ENCODE measurements at places on chromosomes 12 and 14.

GRCh38 chr14:73722581-73722980, 8.4 kb upstream of the PNMA1 start:
- DNase-seq: no peak

GRCh38 chr12:47744005-47744651, 14.6 kb downstream of the RAPGEF3 start:
- DNase-seq: no peak

GRCh38 chr12:8014836-8015235, 17.7 kb upstream of the FOXJ2 start:
- no peak for DNase-seq

DNA sequence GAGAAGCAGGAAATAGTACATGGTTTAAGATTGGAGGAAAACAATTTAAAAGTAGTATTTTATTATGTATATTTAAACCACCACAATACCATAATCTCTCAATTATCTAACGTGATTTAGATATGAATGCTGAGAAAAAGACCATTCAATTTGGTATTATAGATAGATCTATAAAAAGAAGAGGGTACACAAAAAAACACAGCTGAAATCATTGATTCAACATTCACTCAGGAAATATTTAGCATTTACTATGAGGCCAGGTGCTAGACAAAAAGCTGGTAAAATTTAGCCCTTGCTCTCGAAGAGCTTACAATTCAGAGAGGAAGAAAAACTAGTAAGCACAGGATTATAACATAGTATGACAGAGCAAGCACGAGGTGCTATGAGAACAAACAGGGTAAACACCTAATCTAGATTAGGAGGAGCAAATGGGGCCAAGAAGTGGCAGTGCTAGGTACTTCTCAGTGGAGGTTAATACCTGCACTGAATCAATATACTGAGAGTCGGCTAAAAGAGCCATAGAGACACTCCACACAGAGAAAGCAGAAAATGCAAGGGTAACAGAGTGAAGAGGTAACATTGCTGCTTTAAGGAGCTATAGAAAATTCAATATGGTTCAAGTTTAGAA, 27.6 kb downstream of the TRIP11 start:
- DNase-seq: no peak

GRCh38 chr14:88765130-88765529, 27.6 kb downstream of the EML5 start:
- no peak for DNase-seq

DNA sequence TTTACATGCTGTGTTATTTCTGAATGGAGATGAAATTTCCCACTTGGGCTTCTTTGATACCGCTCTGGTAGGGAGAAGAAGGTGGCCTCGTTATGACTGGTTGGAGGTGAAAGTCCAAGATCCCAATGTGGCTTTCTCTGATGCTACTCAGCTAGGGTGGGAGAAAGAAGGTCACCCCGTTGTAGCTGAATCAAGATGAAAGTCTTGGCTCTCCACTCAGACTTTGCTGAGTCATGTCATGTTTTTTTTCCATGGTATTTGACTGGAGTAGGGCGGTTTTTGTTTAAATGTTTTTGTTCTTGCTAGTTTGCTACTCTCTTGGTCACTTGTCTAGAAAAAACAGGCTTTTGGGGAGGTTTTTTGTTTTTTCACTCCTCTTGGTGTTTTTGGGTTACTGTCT, 2.4 kb upstream of the PDE6H start:
- DNase-seq: no peak

DNA sequence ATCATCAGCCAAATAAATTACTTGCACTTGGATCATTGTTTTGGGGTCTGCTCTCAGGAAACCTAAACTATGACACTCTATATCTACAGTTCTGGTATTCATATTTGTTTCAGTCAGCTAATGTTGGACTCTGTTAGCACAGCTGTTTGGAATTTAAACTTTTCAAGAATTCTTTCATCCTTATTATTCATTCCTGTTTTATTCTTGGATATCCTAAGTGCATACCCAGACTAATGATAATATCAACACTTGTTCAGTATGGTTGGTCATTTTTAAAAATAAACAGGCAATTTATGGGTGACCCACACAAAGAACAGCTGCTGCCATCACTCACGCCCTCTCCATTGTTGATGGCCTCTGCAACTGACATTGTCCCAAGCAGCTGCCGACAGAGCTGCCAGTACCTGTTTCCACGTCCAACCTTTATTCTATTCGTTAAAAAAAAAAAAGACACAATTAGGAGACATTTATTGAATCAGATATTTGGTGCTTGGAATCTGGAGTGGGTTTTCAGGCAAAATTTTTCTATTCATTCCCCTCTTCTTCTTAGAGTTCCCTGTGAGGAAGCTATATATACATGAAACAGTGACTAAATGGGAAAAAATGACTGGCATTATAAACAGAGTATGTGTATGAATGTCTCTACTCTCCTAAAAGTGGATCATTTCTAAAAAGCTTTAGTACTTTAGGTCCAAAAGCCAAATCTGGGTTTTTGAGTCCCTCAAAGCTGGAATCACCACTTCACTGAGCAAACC, 252.1 kb upstream of the NAV3 start:
- DNase-seq: no peak

DNA sequence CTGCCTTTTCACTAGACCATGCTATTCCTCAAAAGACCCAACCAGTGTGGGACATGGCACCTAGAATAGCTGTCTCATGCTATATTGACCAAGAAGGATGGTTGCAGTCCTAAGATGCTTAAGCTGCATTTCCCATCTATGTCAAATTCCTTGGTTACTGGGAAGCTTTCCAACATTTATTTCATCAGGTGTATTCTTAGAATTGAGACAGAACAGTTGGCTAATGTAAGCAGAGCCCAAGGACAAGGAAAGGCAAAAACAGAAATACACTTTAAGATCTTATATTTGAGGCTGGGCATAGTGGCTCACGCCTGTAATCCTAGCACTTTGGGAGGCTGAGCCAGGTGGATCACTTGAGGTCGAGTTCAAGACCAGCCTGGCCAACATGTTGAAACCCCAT, 24.7 kb downstream of the ARG2 start:
- no peak for DNase-seq

DNA sequence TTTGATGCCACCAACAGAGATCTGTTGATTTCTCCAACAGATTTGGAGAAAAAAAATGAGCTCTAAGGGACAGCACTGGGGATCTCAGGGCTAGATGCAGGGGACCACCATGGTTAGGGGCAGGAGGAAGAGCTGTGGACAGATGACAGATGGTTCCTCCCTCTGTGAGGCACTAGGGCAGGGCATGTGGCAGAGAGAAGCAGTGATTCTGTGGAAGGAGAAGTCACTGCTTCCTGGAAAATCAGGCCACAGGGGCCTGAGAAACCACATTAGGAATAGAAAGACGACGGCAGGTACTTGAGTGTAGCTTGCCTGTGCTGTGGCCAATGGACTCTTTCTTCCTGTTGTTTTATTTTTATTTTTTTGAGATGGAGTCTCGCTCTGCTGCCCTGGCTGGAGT, 24.9 kb upstream of the TMED2 start:
- no peak for DNase-seq
